Stimulated activated CD8-positive, alpha-beta memory T cell treated with anti-CD3 and anti-CD28 coated beads, Interleukin-15, amount 100 ng/mL, for 48 hours (primary cell): ENCODE measurements at places on chromosomes 5 and 9.
A peak's percentile ranks its signal among the peaks of the same experiment; 100 is the strongest.

DNA sequence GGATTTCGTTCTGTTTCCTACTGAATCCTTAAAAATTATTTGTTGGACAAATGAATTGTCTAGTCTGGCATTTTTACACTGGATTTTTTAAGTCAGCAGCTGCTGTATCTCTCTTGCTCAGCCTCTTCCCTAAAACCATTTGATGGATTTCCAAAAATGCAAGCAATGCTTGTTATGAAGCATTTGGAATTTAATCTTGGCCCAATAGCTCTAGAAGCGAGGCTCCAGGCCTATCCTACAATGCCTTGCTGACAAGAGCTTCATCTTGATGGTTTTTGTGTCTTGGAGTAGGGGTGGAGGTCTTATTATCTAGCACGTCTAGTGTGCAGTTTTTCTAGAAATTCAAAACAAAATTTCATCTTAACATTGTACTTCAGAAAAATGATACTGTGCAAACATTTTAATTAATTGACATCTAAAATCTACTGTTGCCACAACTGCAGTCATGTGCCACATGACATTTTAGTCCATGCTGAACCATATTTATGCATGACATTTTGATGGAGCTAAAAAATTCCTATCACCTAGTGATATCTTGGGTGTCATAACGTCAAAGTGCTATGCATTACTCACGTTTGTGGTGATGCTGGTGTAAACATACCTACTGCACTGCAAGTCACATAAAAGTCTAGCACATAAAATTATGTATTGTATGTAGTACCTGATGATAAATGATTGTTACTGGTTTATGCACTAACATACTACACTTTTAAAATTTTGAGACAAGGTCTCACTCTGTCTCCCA, 5.9 kb upstream of the RAD23B start:
- DNase-seq = no peak

- DNase-seq = peak; percentile 84
Observed at GRCh38 chr9:136728080-136728547, 14.6 kb downstream of the LCN10 start.

DNA sequence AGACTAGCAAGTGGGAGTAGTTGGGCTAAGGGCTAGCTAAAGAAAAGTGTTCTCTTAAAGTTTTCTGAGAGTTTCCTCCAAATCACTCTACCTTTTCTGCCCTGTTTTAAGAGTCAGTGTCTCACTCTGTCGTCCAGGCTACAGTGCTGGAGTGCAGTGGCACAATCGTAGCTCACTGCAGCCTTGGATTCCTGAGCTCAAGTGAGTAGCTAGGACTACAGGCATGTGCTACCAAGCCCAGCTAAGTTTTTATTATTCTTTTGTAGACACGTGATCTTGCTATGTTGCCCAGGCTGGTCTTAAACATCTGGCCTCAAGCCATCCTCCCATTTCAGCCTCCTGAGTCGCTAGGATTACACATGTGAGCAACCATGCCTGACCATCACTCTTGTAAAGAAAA, 378.9 kb downstream of the CAAP1 start:
- no peak for DNase-seq

GRCh38 chr9:21317956-21318923, 13.1 kb upstream of the IFNA5 start:
- no peak for DNase-seq

- DNase-seq = no peak
Observed at GRCh38 chr9:89732939-89733324, 128.1 kb downstream of the GADD45G start.

DNA sequence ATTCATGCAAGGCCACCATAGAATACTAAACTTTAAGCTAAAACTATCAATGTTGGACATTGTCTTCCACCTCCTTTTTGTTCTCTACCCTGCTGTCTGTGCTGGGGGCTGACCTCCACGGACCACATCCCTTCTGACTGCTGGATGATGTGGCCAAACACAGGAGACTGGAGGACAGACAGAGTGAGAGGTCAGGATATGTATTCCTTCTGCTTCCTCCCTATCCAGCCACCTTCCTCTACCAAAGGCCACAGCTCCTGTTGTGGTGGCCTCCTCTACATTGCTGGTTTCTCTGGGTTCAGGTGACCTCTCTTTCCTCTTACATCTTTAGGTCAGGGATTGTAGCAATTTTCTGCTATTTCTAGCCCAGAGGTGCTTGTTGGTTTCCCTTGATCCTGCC, 148.1 kb downstream of the ACTBL2 start:
- no peak for DNase-seq

GRCh38 chr9:83512621-83513020, 25.6 kb downstream of the FRMD3 start:
- no peak for DNase-seq

GRCh38 chr5:174354571-174354970, 309.1 kb downstream of the NSG2 start:
- DNase-seq = no peak

DNA sequence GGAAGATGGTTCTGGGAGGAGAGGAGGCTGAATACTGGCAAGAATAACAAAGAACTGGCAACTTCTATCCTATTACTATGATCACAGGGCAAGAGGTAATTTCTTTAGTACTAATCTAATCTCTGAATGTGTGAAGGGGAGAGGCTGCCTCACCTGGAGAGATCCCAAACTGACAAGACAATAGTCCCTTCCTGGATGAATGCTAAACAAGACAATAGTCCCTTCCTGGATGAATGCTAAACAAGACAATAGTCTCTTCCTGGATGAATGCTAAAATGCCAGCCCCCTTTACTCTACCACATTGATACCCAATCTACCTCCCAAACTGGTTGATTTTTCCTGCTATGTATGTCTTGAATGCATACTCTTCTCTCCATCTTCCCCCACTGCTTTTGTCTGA, 145.2 kb downstream of the SIL1 start:
- no peak for DNase-seq

DNA sequence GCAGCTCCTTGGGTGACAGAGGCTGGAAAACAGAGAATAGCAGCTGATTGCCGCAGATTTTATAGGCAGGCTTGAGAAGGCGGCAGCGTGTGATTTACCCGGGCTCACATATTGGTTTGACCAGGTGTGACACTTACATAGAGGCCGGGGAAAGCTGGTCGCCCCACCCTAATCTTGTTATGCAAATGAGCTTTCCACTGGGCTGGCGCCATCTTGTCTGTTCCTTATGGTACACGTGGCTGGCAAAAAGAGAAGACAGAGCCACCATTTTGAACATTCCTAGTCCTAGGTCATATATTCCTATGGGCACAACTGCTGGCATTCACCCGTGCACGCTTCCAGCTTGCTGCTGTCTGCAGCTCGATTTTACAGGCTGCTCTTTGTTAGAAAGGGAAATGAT, 11.3 kb upstream of the SPZ1 start:
- no peak for DNase-seq

DNA sequence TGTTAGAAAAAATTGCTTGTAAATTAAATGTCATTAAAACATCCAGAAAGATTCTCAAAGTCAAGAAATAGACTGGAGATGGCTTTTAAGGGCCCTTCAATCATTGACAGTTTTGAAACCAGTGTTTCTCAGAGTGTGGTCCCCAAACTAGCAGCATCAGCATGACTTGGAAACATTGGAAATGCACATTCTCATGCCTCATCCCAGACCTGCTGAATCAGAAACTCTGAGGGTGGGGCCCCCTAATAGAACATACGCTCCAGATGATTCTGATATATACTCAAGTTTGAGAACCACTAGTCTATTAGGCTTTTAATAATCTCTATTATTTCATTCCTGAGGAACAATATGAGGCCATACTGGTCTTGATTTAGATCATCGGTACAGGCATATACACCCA, 181.6 kb downstream of the SMARCA2 start:
- DNase-seq = no peak

- no peak for DNase-seq
Observed at GRCh38 chr5:35042781-35043180, 5.0 kb downstream of the AGXT2 start.

DNA sequence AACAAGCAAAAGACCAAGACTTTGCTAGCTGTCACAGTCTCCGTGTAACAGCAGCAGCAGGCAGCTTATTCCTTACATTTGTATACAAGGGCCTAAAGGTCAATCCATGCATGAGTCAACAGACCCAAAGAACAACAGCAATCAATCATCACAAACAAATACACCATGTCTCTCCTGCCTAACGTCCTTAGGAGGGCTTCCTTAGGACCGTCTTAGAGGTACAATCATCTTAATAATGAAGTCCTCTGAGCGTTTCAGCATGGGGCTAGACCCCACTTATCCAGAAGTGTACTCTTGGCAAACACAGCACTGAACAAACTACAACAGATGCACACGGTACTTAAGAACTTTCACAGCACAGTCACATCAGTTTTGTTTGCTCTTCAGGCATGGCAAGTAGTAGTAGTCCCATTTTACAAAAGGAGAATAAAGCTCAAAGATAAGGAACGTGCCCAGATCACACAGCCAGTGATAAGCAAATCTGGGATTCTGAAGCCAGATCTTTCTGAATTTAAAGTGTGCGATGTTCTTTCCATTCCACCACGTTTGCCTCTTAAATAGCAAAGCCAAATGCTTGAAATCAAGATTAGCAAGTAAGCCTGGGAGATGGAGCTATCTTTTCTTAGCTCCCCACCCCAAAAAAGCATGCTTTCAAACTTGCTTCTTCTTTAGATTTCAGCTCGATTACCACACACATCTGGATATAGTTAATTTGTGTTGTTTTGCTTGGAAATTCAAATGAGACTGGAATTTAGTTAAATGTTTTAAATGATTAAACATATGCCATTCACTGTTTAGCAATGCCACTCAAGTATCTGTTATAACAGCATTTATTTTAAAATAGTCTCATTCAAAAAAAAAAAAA, 24.2 kb downstream of the PSMB7 start:
- DNase-seq = no peak

GRCh38 chr5:81420039-81420667, 26.2 kb upstream of the ACOT12 start:
- peak; percentile 6 for DNase-seq

GRCh38 chr5:16726538-16726946, 109.7 kb upstream of the RETREG1 start:
- no peak for DNase-seq

- no peak for DNase-seq
Observed at GRCh38 chr5:124996764-124997077, 250.3 kb upstream of the ZNF608 start.

DNA sequence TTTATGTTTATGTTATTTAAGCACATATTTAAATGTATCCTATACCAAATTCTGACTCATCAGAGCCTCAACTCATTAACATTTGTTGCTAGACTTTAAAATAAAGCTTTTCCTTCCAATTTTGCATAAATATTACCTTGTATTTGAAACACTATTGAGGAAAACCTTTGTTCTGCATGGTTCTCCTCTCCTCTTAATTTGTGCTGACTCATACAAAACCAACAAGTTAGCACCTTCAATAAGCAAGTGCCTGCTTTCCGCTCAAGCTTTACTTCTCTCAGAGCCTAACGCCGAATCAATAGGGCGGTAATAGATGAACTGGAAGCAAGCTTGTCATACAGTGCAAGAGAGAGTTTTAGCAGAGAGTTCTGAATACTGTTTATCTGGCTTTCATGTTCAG, 7.9 kb downstream of the AMACR start:
- DNase-seq = no peak

- DNase-seq = no peak
Observed at GRCh38 chr9:73347720-73348119, 196.1 kb downstream of the ANXA1 start.

DNA sequence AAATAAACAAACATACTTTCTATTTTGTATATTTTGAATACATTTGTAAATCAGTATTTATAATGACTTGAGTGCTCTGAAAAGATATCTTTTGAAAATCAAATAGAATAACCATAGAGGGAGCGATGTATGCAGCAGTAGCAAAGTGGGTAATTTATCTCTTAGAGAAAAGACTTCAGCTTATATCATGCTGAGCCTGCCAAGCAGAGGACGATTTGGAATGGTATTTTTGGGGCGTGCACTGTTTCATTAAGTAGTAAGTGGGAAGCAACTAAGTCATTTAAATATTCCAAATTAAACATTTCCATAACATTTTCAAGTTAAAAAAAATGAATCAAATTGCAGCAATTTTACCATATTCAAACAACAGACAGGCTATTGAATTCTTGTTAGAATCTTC, 147.6 kb downstream of the CDH10 start:
- DNase-seq = no peak

GRCh38 chr5:146340260-146341081, 1.8 kb downstream of the POU4F3 start:
- no peak for DNase-seq

DNA sequence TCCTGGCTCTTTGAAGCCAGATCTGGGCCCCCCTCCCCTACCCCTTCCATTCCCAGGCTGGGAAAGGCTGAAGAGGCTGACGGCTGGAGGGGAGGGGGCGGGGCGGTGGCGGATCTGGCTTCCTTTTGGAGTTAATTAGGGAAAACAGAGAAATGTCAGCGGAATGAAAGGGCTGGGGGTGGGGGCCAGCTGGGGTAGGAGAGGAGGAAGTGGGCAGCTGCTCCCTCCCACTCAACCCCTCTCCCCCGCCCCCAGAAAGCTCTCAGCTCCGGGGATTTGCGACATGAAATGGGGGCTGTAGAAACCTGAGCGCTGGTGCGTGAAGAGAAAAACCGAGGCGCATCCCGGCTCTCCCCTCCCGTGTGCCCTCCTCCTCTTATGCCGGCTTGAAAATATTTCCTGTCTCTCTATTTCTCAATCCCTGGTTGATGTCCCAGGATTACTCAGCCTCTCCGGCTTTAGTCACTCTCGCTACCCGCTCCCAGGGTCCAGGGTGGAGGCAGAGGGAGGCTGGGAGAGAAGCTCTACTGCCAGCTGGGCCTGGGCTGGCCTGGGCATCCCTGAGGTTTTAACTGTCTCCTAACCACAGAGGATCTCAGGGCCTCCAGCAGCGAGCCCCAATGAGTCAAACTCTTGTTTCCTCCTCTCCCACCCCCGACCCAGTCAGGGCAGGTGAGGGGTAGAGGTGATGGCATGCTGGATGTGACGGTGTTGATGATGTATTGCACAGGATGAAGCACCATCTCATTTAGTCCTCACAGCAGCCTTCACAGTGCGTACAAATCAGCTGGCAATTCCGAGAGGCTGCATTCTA, 20.1 kb downstream of the PCDHGC5 start:
- peak; percentile 24 for DNase-seq

GRCh38 chr9:117860849-117861248, 156.6 kb downstream of the TLR4 start:
- no peak for DNase-seq

- no peak for DNase-seq
Observed at GRCh38 chr9:120395376-120395775, 184.6 kb downstream of the CDK5RAP2 start.

GRCh38 chr9:112751056-112751795, 666 bp downstream of the SNX30 start:
- DNase-seq = peak; percentile 45

DNA sequence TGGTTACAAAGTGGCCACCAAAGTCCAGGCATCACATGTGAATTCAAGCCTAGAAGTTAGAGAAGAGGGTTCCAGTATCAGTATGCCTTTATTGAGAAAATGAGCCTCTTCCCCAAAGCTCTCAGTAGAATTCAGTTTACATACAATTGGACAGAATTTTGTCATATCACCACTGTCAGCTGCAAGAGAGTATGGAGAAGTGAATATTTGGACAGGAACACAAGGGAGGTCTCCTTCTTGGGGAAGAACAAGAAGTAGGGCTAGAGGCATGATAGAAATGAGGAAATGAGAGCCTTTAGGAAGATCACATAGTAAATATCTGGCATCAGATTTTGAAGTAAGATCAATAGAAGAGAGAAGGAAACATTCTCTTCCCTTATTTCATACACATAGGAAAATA, 27.8 kb upstream of the VLDLR start:
- no peak for DNase-seq

GRCh38 chr5:53407373-53407772, 73.1 kb upstream of the FST start:
- DNase-seq = no peak

- no peak for DNase-seq
Observed at GRCh38 chr5:58890701-58891085, 307.8 kb downstream of the RAB3C start.
